ENCODE measurements at places on chromosomes 2 and 18.

GRCh38 chr2:119730671-119731177 lies 29.0 kb upstream of the PTPN4 start:
- DNase-seq: no peak

- DNase-seq: no peak
Measured at GRCh38 chr2:122338000-122338399, 582.5 kb downstream of the TSN start.

- DNase-seq: no peak
Measured at GRCh38 chr18:57696271-57696670, 74.6 kb upstream of the NARS1 start.

- DNase-seq: no peak
Measured at GRCh38 chr2:207594264-207594663, 30.9 kb downstream of the METTL21A start.

DNA sequence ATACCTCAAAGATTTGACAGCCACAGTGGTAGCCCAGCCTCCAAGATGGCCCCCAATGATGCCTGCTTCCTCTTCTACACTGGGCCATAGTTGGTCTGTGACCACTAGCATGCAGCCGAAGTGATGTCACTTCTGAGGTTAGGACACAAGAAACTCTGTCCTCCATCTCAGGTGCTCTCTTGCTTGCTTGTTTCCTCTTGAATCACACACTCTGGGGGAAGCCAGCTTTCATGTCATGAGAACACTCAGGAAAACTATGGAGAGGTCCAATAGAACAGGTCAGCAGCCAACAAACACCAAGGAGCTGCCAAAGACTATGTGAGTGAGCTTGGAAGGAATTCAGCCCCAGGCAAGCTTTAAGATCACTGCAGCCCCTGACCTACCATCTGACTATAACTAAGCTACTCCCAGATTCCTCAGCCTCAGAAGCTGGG lies 3.3 kb upstream of the ADAM17 start:
- no peak for DNase-seq

DNA sequence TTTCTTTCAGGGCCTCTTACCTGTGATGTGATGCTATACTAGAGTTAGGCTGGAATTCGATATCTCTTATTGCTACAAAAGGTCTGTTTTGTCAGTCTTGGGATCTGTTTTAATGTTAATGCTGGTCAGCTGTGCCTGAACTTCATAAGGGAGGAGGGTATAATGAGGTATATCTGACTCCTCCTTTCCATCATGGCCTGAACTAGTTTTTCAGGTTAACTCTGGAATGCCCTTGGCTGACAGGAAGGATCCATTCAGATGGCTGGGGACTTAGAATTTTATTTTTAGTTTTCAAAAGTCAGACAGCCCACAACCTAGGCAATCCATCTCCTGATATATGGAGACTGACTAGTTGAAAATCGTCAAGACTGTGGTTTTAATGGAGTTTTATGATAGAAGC lies 35.9 kb upstream of the TBC1D8 start:
- no peak for DNase-seq

DNA sequence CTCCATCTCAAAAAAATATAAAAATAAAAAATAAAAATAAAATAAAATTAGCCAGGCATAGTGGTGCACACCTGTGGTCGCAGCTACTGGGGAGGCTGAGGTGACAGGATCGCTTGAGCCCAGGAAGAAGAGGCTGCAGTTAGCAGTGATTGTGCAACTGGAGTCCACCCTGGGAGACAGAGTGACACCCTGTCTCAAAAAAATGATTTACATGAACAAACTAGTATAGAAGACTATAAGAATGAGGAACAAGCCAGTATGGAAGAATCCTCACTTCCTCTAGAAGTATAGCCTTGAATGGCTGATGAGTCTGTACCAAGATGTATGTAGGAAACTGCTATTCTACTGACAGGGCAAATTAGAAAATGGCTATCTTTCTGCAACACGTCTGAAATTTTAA lies 10.9 kb downstream of the YES1 start:
- no peak for DNase-seq

GRCh38 chr2:128365217-128365905 lies 46.7 kb upstream of the HS6ST1 start:
- DNase-seq: no peak

GRCh38 chr2:174210862-174211261 lies 37.5 kb downstream of the OLA1 start:
- no peak for DNase-seq

- DNase-seq: peak; percentile 78
Measured at GRCh38 chr18:24268784-24269550, 128.7 kb downstream of the OSBPL1A start.

DNA sequence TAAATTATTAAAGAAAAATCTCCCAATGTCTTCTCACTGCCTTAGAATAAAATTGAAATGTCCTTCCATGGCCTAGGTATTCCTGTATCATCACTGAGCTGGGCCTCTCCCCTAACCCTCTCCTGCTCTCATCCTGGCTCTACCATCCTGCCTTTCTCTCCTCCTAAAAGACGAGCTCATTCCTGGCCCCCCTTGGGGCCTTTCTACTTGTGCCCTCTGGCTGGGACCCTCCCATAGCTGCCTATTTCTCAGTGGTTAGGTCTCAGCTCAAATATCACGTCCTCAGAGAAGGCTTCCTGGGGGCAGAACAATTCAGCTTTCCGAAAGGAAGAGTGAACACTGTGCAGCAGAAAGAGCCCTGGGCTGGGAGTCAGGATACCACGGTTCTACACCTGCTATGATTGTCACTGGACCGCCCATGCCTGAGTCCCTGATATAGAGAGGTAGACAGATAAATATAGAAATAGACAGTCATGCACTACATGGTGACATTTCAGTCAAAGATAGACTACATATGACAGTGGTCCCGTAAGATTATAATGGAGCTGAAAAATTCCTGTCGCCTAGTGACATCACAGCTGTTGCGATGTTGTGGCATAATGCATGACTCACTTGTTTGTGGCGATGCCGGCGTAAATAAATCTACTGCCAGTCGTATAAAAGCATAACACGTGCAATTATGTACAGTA lies 9.4 kb downstream of the DNPEP start:
- DNase-seq: no peak

DNA sequence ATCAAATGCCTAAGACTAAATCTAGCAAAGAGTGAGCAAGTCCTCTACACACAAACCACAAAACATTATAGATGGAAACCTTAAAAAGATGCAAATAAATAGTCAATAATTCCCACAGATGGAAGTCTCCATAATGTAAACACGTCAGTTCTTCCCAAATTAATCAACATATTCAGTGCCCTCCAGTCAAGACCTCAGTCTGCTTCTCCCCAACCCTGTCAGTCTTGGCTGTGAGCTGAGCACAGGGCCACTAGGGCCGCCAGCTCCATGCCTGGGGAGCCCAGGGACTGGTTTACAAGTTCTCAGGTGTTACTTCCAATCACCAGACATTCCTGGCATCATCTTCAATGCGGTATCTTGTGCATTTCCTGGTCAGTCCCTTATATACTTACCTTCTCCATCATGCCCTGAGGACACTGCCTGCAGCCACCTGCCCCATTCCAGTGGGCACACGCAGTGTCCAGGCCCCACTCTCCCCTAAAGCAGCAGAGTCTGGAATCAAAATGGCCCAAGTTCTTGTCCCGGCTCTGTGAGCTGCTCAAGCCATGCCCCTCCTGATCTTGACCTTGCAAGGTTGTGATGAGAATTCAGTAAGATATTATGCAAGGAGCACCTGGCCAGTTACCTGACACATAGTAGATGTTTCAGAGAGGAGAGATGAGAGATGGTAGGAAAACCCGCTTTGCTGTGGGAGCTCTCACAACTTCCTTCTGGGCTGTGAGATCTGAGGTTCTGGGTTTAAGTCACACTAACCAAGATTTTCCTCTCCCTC lies 207.9 kb upstream of the RAB6C start:
- no peak for DNase-seq

- DNase-seq: peak; percentile 58
Measured at GRCh38 chr2:50492477-50492851, 539.5 kb downstream of the NRXN1 start.

- DNase-seq: no peak
Measured at GRCh38 chr2:192155511-192156118, 39.1 kb downstream of the TMEFF2 start.

DNA sequence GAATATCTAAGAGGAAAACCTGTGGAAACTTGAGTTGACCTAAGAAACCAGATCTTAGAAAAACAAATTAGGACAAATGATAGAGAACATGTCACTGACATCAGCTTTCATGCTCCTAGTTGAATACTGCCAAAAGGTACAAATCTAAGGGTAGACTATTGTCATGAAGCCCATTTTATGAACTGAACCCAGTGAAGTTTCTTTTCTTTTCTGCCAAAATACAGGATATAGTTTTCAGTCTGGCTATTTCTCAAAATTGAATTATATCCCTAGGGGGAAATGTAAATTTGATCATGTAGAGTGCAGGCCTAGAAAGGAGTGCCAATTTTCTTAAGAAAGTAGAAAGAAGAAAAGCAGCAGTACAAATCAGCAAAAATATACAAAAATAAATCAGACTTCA lies 46.6 kb downstream of the FSIP2 start:
- DNase-seq: peak; percentile 5

DNA sequence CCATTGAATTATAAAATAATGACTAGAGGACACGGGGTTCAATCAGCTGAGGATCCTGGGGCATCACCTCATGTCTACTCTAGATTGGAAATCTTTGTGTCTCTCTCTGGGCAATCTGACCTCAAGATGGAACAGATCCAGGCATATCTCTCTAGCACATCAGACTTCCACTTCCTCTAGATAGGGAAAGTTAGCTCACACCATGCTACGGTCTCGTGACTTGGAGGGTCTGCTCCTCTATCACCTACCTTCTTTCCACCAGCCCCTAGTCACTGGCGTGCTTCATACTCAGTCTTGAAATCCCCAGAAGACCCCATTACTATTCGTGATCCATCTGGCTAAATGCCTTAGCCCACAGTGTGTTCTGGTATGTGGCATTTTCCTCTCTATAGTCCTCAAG lies 148.8 kb downstream of the ANKRD44 start:
- no peak for DNase-seq

GRCh38 chr2:40665493-40666232 lies 213.8 kb upstream of the SLC8A1 start:
- DNase-seq: no peak

- no peak for DNase-seq
Measured at GRCh38 chr2:60500861-60501260, 52.6 kb downstream of the BCL11A start.

GRCh38 chr18:46028536-46028891 lies 43.5 kb downstream of the PSTPIP2 start:
- DNase-seq: no peak

- no peak for DNase-seq
Measured at GRCh38 chr18:78821396-78821795, 158.2 kb upstream of the SALL3 start.

DNA sequence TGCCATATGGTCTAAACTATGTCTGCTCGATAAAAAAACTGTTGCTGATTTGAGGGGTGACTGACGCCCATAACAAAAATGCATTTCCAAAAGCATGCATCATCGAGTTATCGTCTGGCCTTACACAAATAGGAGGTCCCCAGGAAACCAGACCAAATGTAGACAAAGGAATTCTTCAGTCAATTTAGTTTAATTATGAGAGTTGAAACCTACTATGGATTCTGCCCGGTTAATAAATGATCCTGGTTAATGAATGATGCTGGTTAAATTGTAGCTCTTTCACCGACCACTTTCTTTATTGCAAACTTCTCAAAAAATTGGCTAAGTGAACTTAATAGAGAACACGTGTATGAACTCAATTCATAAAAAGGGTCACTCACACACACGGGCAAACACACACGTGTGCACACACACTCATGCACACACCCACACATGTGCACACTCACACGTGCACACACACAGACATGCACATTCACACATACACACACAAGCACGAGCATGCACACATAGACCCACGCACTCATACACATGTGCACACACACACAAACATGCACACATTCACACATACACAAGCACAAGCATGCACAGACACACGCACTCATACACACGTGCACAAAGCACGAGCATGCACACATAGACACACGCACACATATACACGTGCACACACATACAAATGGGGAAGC lies 59.0 kb upstream of the SALL3 start:
- DNase-seq: no peak

- no peak for DNase-seq
Measured at GRCh38 chr18:55213586-55213985, 254.3 kb upstream of the CCDC68 start.

- no peak for DNase-seq
Measured at GRCh38 chr2:81495556-81495955, 1191.0 kb upstream of the LRRTM1 start.

DNA sequence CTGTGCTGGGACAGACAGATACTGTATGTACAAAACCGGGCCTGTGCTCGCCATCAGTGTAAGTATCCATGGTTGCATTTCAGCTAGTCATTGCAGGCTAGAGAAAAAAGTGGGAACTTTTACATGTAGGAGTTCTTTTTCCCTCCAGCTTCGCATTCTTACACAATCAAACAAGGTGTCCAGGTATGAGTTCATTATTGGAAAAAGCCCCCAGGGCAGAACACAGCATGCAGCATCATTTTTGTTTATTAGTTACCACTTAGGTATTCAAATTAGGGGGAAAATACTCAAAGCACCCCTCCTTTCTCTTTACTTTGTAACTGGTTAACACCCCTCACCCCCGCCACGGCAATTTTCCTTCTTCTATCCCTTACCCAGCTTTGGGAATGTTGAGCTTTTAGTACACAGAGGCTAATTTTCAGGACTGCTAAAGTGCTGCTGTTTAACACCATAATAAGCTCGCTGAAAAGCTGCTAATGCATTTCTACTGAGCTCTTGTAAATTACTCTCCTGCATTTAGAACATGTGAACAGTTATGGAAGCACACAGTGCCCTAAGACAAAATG lies 13.6 kb downstream of the UPP2 start:
- no peak for DNase-seq

GRCh38 chr2:128301501-128301966 lies 17.1 kb downstream of the HS6ST1 start:
- no peak for DNase-seq

DNA sequence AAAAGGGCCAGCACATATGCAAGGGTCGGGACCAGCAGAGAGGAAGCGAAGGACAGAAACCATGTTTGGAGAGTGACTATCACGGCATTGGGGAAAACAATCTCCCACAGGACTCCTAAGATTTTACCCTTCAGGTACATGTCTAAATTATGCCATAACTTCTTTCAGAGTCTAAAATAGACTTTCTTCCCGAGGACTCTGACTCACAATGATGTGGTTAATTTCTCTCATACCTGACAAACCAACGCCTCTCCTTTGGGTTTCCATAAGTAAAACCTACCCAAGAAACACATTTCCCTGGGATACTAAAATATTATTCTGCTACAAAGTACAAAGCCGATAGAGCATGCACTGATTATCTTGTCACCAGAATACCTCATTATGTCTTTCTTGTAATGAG lies 127.8 kb upstream of the NETO1 start:
- DNase-seq: no peak

- DNase-seq: no peak
Measured at GRCh38 chr2:8263901-8264300, 418.0 kb upstream of the ID2 start.

- DNase-seq: no peak
Measured at GRCh38 chr2:233262562-233262961, 11.1 kb downstream of the ATG16L1 start.

- DNase-seq: no peak
Measured at GRCh38 chr2:136482006-136482405, 283.3 kb upstream of the THSD7B start.

GRCh38 chr18:48462510-48462909 lies 53.3 kb upstream of the ZBTB7C start:
- DNase-seq: no peak

- no peak for DNase-seq
Measured at GRCh38 chr2:238145851-238146250, 7.4 kb downstream of the KLHL30 start.
